Activated naive CD4-positive, alpha-beta T cell treated with anti-CD3 and anti-CD28 coated beads, Interleukin-2, amount 10 ng/mL, durations not matched to agents 5 hours and 36 hours (primary cell): ENCODE measurements at places on chromosomes 11 and 22. TPM values are rescaled to one million over a fixed set of nuclear protein-coding genes. Genes with fewer than 3 reads are reported as not detected.

Gene CD3G
- 212 TPM for total RNA-seq

Gene LINC01488
- not detected for total RNA-seq

Gene TMEM191B
- not detected for total RNA-seq

Gene MS4A15
- not detected for total RNA-seq
